ENCODE measurements at places on chromosomes 6 and 20.

DNA sequence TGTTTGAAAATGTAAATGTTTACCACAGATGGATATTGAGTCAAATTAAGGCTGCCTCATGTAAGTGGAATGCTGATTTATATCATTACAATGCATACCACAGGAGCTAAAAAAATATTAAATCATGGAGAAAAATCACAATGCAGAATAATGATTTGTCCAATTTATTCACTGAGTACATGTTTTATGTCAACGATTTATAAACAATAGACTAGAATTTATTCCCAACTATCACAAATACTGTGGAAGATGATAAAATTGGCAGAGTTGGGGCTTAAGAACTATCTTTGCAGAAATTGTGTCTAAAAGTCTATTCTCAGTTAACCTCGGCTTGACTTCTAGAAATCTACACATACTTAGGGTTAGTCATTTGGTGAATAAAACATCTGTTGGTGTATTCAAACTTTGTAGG, 472.1 kb upstream of the MARCKS start:
- DNase-seq: no peak

- no peak for DNase-seq
Observed at GRCh38 chr6:36674942-36675341, 3.6 kb upstream of the CDKN1A start.

- DNase-seq: no peak
Observed at GRCh38 chr6:109076377-109076776, 18.3 kb downstream of the SESN1 start.

- DNase-seq: no peak
Observed at GRCh38 chr20:7226156-7226555, 458.7 kb downstream of the BMP2 start.

DNA sequence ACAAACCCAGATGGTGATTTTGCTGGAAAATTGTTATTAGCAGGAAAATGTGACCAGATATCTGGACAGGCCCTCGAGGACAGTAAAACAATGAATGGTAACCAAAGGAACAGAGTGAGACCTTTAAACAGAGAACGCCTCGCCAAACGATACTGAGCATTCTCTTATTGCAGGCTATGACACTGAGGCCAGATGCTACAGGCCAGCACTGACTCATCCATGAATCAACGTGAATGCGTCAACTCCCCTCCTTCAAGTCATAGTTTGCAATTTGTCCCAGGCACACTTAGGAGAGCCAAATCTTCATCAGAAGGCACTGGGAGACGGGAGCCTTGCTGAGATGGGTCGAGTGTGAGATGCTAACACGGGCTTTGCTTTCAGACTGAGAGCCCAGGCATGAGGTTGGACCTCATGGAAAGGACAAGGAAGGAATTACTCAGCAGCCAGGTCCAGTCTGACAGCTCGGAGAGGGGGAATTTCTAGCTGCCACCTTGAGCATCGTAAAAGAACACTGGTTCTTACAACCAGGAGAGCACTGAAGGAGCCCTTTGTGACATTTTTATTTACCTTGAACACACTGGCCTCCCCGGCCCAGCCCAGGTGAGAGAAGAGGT, 60.7 kb downstream of the BMP7 start:
- DNase-seq: no peak

GRCh38 chr6:36838896-36839748, at the start of gene CPNE5:
Gene CPNE5 (minus strand): TSS chr6:36839444. CDS start chr6:36839377, 67 bp downstream.
- no peak for DNase-seq

- no peak for DNase-seq
Observed at GRCh38 chr20:50341880-50342637, 151.4 kb downstream of the CEBPB start.

GRCh38 chr6:54059683-54060082, 51.6 kb upstream of the MLIP start:
- no peak for DNase-seq

DNA sequence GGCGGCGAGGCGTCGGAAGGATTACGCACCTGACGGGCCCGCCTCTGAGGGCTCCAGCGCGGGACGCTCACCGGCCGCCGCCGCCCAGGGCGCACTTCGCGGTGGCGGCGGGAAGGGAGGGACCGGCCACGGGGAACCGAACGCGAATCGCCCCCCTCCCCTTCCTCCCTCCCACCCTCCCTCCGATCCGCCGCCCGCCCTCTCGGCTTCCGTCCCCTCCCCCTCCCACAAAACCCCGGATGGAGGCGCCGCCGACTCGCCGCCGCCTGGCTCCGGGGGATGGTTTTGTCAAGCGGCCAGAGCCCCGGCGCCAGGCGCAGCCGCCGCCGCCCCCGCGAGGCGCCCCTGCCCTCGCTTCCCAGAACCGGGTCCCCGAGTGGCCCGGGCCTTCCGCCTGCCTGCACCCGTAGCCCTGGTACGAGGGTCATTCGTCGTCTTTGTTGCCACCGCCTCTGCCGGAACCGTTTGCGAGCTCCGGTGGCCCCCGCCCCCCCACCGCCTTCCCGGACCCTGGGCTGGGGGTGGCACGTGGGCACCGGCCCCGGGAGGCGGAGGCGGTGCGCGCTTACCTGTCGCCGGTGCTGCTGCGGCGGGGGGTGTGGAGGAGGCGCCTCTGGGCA, 398 bp downstream of the ZBTB2 start:
- peak; percentile 77 for DNase-seq

DNA sequence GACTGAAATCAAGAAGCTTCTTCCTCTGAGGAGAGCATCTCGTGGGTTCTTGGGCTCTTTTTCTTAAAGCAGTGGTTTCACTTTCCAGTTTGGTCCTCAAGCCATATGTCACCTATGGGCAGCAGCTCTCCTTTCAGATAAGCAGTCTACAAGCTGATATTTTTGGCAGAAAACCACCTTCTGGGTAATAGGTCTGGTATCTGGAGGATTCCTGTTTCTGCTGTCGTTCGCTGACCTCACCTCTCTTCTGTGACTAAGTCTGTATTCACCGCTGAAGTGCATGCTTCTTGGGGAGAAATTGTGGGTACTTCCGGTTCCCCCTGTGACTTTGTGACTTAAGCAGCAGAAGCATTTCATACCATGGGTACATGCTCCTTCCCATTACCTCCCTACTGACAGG, 193.6 kb downstream of the EDN1 start:
- no peak for DNase-seq

- no peak for DNase-seq
Observed at GRCh38 chr20:42193119-42193518, 574.9 kb upstream of the CHD6 start.

GRCh38 chr6:157629220-157629619, 193.8 kb upstream of the SNX9 start:
- no peak for DNase-seq

GRCh38 chr6:170455335-170455979, 97.7 kb downstream of the PSMB1 start:
- DNase-seq: no peak

GRCh38 chr6:34673064-34673463, 23.5 kb downstream of the ILRUN start:
- no peak for DNase-seq

DNA sequence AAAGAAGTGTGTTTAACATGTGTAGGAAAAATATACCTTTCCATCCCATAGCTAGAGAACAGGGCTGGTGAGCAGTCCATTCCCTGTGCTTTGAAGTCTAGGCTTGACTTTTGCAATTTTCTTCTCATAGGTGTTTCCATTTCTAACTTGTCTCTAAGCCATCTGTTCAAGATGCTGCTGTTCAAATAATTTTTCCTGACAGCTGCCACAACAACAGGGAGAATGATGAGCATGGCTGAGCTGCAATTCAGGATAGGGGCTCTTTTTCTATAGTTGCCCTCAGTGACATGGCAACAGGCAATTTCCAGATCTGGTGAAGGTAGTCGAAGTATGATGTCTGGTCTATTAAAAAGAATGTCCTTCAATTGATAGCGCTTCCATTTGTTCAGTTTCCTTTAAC, 103.0 kb upstream of the HS3ST5 start:
- DNase-seq: no peak

DNA sequence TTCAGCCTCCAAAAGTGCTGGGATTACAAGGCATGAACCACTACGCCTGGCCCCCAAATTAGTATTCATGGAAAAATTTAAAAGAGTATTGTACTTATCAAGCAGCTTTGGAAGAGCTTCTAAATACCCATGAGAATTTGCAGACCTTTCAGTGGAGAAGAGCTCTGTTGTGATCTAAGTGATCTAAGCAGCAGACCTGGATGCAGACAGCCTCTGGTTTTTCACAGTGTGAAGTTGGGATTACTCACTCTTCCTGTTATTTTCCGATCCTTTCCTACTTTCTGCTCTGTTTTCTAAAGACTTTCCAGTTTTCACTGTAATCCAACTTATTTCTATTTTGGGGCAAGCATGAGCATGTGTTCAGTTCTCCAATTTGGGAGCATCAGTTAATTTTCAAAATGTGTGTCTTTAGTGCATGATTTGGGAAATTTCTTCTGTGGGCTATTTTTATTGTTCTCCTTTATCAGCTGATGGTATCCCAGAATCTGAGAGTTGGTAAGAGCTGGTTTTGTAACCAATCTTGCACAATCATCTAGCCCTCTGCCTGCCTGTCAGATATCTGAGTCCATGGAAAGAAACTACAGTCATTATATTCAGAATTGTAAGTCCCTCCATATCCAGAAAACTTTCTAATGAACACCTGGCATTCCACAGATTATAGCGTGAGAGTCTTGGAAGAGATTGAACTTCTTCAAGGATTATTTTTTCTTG, 207.7 kb upstream of the DTNBP1 start:
- DNase-seq: no peak

GRCh38 chr6:12560315-12560714, 156.3 kb upstream of the PHACTR1 start:
- DNase-seq: no peak

GRCh38 chr6:74757813-74758212, 448.0 kb downstream of the COL12A1 start:
- DNase-seq: no peak

GRCh38 chr20:32088759-32089158, 20.8 kb upstream of the TM9SF4 start:
- no peak for DNase-seq

DNA sequence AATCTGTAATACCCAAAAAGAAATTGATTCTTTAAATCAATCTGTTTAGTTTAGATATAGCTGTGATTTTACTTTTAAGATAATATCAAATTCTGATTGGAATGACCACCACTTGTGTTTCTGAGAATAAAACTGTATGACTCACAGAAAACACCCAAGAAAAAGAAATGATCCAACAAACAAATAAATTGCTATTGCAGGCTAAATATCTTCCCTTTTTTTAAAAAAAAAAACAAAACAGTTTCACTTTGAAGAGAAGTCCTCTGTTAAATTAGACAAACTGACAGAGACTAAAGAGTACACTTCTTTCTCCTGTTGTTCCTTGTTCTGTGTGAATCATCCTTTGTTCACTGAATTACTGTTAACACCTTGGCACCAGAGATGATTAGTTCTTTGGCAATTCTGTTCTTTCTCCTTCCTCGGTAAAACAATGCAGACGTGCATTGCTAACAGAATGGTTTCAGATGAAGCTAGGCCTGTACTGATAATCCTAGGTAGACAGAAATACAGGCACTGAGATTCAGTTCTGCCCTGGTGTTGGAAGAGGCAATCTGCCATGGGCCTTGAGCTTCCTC, 895.2 kb upstream of the CITED2 start:
- DNase-seq: no peak

- DNase-seq: no peak
Observed at GRCh38 chr6:30071858-30072257, 3.7 kb downstream of the RNF39 start.

DNA sequence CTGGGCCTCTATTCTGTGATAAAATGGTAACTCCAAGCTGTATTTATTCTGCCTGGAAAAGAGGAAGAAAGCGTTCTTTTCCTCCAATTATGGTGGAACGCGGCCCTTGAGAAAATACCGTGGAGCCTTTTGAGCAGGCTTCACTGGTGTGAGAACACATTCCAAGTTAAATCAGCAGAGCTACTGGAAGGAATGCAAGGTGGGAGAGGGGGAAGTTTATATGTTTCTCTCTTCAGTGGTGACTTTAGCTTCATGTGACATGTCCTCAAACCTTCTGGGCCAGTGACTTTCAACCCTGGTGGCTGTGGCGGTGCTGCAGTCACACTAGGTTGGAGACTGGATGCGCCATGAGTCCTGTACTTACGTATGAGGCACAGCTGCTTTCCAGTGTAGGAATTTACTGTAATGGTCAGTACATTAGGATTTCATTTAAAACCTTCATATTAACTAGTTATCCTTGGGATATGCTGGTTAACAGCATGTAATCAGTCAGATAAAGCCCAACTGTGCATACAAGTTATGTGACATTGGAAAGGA, 221.7 kb downstream of the ARID1B start:
- no peak for DNase-seq
